Heart right ventricle (tissue), 16 donors: ENCODE measurements at places on chromosomes 4 and X. TPM values are rescaled to one million over a fixed set of nuclear protein-coding genes. Genes with fewer than 3 reads are reported as not detected.
A peak's percentile ranks its signal among the peaks of the same experiment; 100 is the strongest.

HTR2C gene
- total RNA-seq: not detected

- no peak overlapping the region for H3K4me3 ChIP-seq
- no peaks in the 10 kb centered on the region for H3K27me3 ChIP-seq
- H3K36me3 ChIP-seq: no peaks in the 10 kb centered on the region
- H3K4me1 ChIP-seq: no peaks in the 10 kb centered on the region
- no peak for DNase-seq
Observed at GRCh38 chrX:14598330-14598729, 69.0 kb downstream of the GLRA2 start.

SH3BP2 gene
- 13.5 TPM for total RNA-seq

PPP1R2C gene
- total RNA-seq: not detected

DNA sequence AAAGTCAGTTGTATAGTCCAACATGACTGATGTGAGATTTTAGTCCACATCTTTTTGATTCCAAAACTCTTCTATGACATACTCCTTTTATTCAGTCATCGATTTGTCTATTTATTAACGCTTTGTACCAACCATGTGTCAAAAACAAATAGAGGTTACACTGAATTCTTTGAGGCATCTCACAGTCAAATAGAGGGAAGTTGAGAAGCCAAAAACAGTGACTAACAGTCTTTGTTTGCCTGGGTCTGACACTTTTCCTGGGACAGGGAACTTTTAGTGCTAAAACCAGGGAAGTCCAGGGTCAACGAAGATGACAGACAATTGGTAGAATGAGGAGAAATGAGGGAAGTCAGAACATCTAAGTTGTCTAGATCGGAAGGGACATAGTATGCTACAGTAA, 169.9 kb upstream of the HS3ST1 start:
- DNase-seq: no peak
- peaks cover 4% of the 10 kb centered on the region for H3K4me1 ChIP-seq
- no peak overlapping the region for H3K27ac ChIP-seq
- H3K4me3 ChIP-seq: no peak overlapping the region
- H3K36me3 ChIP-seq: no peaks in the 10 kb centered on the region

DNA sequence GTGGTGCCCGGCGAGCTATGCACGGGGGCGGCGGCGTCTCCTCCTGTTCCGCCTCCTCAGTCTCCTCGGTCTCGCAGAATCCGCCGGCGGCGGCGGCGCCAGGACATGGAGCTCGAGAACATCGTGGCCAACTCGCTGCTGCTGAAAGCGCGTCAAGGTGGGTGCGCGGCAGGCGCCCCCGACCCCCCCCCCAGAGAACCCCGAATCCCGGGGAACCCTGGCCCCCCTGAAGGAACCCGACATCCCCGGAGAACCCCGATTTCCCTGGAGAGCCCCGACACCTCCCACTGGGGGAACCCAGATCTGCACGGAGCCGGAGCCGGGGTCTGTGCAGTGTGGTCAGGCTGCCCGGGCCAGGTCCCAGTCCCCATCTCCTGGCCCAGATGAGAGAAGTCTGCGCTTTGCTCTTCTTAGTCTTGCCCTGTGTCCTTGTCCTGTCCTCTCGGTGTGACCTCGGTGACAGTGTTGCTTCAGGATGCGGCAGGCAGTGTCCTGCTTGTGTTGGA, 648 bp downstream of the GRK4 start:
- no peaks in the 10 kb centered on the region for H3K27me3 ChIP-seq
- peak overlapping the region; percentile 99 for H3K4me3 ChIP-seq
- H3K27ac ChIP-seq: peak overlapping the region; percentile 93
- no peaks in the 10 kb centered on the region for H3K36me3 ChIP-seq
- H3K4me1 ChIP-seq: peaks cover 19% of the 10 kb centered on the region
- peak; percentile 61 for DNase-seq

DNA sequence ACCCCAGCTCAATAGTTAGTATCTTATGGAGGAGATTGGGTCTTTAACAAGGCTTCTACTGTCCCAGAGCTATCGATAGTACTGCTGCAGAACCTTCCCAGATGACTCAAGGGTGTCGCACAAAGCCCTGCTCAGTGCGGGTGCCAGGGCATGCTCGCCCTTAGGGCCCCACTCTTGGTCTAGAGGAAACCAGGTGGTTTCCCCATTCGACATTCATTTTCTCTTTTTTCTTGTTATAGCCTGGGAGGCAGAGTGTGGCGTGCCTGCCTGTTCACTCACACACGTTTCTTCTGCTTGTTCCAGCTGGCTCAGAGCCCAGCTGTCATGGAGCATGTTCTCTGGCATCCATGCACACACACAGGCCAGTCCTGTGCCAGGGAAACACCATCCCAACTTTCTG, 144.5 kb downstream of the SMIM20 start:
- H3K27me3 ChIP-seq: no peaks in the 10 kb centered on the region
- no peak overlapping the region for H3K4me3 ChIP-seq
- no peak overlapping the region for H3K27ac ChIP-seq
- DNase-seq: no peak
- H3K36me3 ChIP-seq: no peaks in the 10 kb centered on the region

- no peaks in the 10 kb centered on the region for H3K27me3 ChIP-seq
- no peak overlapping the region for H3K27ac ChIP-seq
- no peak overlapping the region for H3K4me3 ChIP-seq
Observed at GRCh38 chr4:95417531-95417930, 131.2 kb downstream of the UNC5C start.

DNA sequence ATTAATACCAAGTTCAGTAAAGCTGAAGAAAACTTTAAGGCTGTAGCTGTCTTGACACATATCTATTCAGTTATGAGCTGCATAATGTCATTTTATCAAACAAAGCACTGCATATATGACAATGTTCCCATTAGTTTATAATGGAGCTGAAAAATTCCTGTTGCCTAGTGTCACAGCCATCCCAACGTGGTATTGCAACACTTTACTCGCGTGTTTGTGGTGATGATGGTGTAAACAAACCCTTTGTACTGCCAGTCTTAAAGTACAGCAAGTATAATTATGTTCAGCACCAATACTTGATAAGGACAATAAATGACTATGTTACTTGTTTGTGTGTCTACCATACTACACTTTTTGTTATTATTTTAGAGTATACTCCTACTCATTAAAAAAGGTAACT, 1415.6 kb upstream of the PCDH7 start:
- H3K27ac ChIP-seq: no peak overlapping the region
- H3K27me3 ChIP-seq: no peaks in the 10 kb centered on the region
- H3K4me1 ChIP-seq: no peaks in the 10 kb centered on the region
- H3K36me3 ChIP-seq: no peaks in the 10 kb centered on the region

DNA sequence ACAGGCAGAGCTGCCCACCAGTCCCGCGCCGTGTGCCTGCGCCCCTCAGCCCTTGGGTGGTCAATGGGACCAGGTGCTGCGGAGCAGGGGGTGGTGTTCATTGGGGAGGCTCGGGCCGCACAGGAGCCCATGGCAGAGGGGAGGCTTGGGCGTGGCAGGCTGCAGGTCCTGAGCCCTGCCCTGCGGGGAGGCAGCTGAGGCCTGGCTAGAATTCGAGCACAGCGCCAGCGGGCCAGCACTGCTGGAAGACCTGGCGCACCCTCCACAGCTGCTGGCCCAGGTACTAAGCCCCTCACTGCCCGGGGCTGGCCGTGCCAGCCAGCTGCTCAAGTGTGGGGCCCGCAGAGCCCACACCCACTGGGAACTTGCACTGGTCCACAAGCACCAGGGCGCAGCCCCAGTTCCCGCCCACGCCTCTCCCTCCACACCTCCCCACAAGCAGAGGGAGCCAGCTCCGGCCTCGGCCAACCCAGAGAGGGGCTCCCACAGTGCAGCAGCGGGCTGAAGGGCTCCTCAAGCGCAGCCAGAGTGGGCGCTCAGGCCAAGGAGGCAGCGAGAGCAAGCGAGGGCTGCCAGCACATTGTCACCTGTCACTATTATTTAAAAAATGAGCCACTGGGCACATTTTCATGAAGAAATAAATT, 645.8 kb downstream of the CENPC start:
- H3K27me3 ChIP-seq: no peaks in the 10 kb centered on the region
- no peaks in the 10 kb centered on the region for H3K4me1 ChIP-seq
- H3K27ac ChIP-seq: no peak overlapping the region
- no peak overlapping the region for H3K4me3 ChIP-seq

GRCh38 chr4:6264225-6264540, 5.5 kb upstream of the WFS1 start:
- peaks cover 3% of the 10 kb centered on the region for H3K27me3 ChIP-seq
- H3K36me3 ChIP-seq: no peaks in the 10 kb centered on the region
- H3K27ac ChIP-seq: no peak overlapping the region
- DNase-seq: peak; percentile 38
- no peak overlapping the region for H3K4me3 ChIP-seq

DNA sequence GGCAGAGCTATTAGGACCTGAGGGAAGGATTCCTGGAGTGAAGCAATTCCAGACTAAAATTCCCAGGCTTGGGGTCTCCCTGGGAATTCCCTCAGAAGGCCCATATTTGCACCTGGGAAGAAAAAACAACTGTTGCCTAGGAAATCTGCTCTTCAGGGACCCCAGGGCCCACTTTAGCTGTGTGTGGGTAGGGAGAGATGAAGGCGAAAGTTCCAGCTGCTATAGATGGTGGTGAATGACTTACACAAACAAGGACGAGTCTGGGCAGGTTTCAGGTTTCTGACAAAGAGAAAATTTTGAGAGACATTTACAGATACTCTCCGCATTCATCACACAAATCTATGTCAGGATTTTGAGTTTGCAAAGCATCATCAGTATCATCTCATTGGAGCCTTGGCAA, 126.1 kb downstream of the GPC3 start:
- no peak overlapping the region for H3K27ac ChIP-seq
- H3K4me3 ChIP-seq: no peak overlapping the region
- no peaks in the 10 kb centered on the region for H3K27me3 ChIP-seq
- no peaks in the 10 kb centered on the region for H3K4me1 ChIP-seq
- no peaks in the 10 kb centered on the region for H3K36me3 ChIP-seq
- no peak for DNase-seq

DNA sequence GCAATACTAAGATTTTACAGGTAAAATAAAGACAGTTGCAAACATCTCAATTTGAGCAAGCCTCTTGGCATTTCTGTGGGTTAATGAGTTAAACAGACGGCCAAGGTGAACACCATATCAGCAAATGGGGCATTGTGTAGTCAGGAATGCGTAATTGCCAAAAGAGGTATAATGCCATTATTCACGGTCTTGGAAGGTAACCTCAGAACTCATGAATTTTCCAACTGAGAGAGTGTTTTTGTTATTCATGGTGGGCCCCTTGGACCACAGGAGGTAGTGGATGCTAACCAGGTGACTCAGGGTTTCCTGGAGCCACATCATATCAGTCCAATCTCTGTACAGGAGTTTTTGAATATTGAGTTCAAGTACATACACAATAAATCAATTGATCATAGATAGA, 368.0 kb upstream of the TECRL start:
- H3K4me1 ChIP-seq: no peaks in the 10 kb centered on the region
- no peak overlapping the region for H3K27ac ChIP-seq
- H3K36me3 ChIP-seq: no peaks in the 10 kb centered on the region
- no peaks in the 10 kb centered on the region for H3K27me3 ChIP-seq

DNA sequence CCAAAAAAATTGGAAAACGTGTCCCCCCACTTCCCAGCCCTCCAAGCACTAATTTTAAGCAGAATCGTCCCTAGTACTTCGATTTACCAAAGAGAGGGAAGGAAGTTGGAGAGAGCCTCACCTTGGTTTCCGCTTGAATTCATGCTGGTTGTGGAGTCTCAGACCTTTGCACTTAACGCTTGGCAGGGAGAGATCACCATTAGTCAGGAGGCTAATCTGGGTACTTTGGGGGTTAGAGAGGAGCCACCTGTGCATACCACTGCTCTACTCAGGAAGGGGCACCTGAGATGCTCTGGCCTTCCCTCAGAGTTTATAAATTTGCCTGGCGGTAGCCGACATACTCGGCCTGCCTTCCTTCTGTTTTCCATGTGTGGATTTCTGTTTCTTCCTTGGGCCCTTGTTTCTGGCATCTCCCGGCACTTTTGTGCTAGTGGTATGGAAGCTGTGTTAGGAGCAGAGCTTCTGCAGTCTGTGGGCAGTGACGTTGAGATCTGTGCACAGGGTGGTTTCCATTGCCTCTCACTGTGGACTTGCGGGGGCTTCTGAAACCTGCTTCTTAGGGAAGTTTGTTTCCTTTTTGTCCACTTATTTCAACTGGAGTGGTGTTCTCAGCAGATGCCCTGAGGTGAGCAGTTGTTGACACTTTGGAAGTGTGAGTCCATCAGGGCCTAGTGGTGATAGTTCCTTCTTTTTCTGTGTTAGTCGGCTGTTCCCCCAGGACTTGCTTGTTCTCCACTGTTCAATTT, 104.2 kb downstream of the TMEM131L start:
- peaks cover 10% of the 10 kb centered on the region for H3K4me1 ChIP-seq
- no peaks in the 10 kb centered on the region for H3K27me3 ChIP-seq
- no peak for DNase-seq

GRCh38 chr4:57219431-57219830, 109.2 kb upstream of the IGFBP7 start:
- no peaks in the 10 kb centered on the region for H3K27me3 ChIP-seq
- no peak overlapping the region for H3K4me3 ChIP-seq
- no peak for DNase-seq

DNA sequence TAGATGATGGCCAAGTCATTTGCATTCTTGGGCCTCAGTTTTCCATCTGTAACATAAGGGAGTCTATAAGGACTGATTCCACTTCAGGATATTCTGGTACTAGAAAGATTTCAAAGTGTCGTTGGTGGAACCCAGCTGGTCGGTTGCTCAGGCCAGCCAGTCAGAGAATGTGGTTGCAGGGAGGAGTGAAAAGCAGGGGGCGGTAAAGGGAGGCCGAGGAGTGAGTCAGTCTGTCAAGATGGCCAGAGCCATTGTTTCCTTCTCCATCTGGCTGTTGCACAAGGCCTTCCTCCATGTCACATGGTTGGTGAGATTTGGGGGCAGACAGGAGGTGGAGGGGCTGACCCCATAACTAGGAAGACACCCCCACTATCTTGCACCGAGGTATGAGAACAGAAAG, 38.2 kb downstream of the STARD8 start:
- H3K27ac ChIP-seq: peak overlapping the region; percentile 65
- peak; percentile 36 for DNase-seq
- H3K4me3 ChIP-seq: peak overlapping the region; percentile 57
- peaks cover 23% of the 10 kb centered on the region for H3K4me1 ChIP-seq
- no peaks in the 10 kb centered on the region for H3K27me3 ChIP-seq

HSD17B13 gene
- 0.49 TPM for total RNA-seq

- H3K36me3 ChIP-seq: no peaks in the 10 kb centered on the region
- H3K27me3 ChIP-seq: no peaks in the 10 kb centered on the region
- no peak for DNase-seq
- no peak overlapping the region for H3K4me3 ChIP-seq
- H3K27ac ChIP-seq: no peak overlapping the region
Observed at GRCh38 chr4:155639704-155640523, 26.7 kb upstream of the GUCY1A1 start.

DNA sequence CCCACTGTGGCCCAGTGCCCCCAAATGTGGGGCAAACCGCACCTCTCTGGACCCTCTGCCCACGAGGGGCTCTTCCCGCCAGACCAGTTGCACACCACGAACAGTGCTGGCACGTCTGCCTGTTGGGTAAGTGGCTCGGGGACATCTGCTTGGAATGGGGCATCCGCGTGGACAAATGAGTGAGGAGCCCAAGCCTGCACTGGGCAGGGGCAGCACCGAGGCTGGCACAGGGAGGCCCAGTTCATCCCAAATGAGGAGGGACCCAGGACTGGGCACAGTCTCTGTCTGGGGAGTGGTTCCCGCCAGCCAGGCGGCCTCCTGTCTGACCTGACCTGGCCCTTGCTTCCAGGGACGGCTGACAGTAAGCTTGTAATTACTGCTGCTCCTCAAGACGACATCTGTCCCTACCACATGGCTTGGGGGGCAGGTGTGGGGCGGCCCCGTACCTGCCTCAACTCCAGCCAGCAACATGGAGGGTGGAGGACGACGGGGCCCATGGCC, 3.2 kb downstream of the SPON2 start:
- no peak overlapping the region for H3K27ac ChIP-seq
- H3K27me3 ChIP-seq: peaks cover 29% of the 10 kb centered on the region
- H3K36me3 ChIP-seq: no peaks in the 10 kb centered on the region
- H3K4me3 ChIP-seq: no peak overlapping the region
- DNase-seq: no peak
